ENCODE measurements at places on chromosomes 3 and 15.

DNA sequence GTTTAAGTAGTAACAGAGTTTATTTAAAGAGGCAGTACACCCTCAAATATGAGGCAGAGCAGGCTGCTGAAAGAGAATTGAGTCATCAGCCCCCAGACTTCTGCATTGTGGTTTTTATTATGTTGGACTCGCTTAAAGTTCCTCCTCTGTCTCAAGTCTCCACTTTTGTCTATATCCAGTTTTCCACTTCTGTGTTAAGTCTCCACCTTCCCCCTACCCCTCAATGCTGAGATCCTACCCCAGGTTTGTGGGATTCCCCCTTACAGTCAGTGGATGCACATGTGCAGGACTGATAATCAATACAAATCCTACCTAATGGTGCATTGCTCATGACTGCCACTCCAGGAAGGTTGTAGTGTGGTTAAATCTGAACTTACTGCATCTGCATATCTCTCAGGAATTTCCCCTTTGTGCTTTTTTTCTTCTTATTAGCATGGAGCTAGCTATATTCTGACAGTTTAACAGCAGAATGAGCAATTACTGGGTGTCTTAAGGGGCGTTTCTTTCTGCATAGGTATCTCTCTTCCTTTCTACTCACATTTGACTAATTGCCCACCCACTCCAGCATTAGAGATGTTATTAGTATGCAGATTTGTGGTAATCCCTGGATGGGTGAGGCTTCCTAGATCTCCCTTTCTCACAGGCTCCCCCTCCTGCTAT lies 11.9 kb upstream of the CD200R1L start:
- peak; percentile 32 for DNase-seq

DNA sequence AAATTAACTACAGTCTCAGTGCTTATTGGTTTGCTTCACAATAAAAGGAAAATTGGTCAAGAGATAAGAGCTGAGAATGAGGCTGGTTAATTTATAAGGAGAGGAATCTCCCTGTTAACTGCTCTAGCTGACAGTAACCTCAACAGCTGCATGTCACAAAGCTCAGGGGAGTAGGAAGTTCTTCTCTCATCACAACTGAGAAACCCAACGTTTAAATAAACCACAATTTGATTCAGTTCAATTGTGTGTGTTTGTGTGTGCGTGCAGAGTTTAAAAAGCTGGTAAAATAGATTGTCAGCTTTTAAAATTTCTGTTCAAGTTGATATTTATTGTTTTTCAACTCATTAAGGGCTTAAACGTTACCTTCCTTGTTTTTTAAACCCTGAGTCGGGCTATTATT lies 3.5 kb upstream of the TGFBR2 start:
- DNase-seq = no peak

- DNase-seq = no peak
Observed at GRCh38 chr3:161266731-161267150, 45.6 kb downstream of the NMD3 start.

DNA sequence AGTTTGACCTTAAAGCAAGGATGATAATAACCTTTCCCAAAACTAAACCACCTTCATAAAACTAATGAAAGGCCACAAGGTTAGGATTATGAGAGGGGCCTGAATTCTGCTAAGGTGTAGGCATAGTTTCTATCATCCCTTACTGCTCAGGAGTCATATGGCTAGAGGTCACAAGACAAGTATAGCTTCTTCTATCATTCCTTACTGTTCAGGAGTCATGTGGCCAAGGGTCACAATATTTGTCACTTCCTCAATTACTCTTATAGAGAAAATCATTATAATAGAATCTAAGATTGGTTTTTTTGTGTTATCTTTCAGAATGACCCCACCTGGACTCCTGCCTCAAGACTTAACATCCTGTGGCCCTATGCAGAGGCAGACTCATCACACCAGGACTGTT lies 36.6 kb downstream of the HERC1 start:
- DNase-seq = no peak

GRCh38 chr3:174822320-174822719 lies 36.8 kb upstream of the NAALADL2 start:
- DNase-seq = no peak

- no peak for DNase-seq
Observed at GRCh38 chr3:181311186-181311585, 321.6 kb upstream of the DNAJC19 start.

DNA sequence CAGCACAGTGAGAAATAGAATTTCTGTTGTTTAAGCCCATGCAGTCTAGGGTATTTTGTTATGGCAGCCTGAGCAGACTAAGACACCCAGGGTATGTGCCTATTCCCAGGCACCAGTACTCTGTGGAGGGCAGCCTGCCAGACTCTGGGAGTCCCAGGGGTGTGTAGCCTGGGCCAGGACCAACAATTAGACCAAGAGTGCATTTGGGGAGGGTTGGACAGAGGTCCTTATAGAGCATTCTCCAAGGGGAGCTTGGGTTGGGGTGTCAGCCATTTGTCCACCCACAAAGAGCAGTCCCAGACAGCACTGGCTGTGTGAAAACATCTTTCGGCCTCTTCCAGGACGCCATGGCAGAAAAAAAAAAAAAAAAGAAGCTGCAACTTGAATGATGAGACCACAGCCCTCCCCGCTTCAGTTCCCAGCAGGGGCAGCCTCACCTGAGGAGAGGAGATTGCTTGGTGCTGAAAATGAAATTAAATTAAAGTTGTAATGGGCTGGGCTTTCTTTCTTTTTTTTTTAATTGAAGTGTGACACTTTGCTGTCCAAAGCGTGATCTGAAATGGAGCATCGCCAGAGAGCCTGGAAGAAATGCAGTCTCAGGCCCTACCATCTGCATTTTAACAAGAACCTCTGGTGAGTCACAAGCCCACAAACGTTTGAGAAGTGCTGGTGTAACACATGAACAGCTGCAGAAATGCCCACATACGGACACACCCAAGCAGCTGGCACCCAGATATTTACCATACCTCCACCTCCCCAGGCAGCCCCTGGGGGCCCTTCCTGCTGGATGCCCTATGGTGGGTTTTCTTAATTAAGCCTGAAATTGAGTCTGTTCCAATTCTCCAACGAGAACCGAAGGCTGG lies 21.3 kb upstream of the CAV3 start:
- DNase-seq = no peak

- no peak for DNase-seq
Observed at GRCh38 chr3:15964605-15965442, 167.0 kb upstream of the ANKRD28 start.

DNA sequence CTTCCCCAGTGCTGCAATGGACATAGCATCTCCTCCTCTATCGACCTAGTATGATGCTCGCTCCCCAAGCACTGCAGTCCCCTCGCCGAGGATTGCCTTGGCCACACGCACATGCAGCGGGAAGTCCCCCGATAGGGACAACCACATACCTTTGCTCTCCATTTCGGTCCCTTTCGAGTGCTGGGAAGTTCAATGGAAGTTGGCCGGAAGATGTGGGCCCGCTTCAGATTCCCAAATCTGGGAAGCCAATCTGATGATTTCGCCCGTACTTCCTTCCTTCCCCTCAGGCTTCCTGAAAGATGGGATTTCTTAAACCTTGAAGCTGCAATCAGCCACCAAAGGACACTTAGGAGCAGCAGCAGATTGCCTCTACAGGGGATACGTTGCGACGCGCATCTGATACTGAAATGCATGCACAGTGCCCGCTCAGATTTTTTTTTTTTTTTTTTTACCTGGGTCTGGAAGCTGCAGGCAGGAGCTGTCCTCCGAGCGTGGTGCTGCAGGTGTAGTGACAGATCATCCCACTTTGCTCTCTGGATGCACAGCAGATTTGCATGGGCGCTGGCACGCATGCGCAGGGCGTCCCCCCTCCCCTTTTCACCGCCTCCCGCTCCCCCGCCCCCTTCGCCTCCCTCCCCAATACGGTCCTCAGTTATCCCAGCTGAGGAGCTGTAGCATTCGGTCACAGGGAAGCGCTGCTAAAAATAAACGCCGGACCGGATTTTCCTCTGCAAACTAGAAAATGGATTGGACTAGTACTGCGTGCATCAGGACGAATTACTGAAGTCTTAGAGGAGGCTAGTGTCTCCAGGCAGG lies at the start of gene FGF12:
TSS of gene FGF12 (minus strand) at position 510 of the 816 bp plus-strand sequence.
- DNase-seq = no peak

GRCh38 chr3:166498446-166498845 lies 661.2 kb upstream of the BCHE start:
- no peak for DNase-seq

- no peak for DNase-seq
Observed at GRCh38 chr3:58001979-58002378, 6.2 kb upstream of the FLNB start.

DNA sequence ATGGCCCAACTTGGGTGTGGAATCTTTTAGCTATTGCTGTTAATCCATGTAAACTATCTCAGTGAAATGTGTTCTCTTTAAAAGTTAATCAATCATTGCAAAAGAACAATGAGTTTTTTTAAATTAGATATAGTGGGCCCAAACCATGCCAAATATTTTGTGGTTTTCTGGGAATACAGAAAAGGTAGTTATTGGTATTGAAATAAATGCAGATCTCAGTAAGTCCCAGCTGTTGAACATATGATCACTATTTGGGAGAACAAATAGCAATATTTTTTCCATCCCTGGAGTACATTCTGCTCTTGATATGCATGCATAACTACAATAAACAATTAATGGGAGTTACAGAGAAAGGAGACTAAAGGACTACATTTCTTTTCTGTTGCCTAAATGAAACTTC lies 36.0 kb upstream of the LEKR1 start:
- DNase-seq = no peak

GRCh38 chr15:69395991-69396390 lies 18.2 kb upstream of the KIF23 start:
- DNase-seq = no peak

Measured in activated B cell treated with CpG ODN at 0.5 μM for 24 hours (primary cell).